ENCODE measurements at places on chromosomes 5 and 9.
A peak's percentile ranks its signal among the peaks of the same experiment; 100 is the strongest.

DNA sequence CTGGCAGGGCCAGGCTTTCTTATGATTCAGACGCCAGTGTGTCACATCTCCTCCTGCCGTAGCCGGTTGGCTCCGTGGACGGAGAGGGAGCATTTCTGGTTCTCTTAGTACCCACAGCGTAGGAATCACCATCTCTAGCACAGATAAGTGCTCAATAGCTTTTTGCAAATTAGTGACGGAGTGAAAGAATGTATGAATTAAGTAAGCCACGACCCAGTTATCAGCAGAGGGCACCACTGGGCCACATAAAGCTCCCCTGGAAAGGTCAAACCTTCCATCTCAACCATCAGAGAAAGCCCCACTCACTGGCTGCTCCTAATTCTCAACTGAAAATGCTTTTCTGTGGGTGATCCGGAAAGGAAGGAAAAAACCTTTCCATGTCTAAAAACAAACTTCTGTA lies 317.0 kb upstream of the ADCY2 start:
- no peak for DNase-seq

DNA sequence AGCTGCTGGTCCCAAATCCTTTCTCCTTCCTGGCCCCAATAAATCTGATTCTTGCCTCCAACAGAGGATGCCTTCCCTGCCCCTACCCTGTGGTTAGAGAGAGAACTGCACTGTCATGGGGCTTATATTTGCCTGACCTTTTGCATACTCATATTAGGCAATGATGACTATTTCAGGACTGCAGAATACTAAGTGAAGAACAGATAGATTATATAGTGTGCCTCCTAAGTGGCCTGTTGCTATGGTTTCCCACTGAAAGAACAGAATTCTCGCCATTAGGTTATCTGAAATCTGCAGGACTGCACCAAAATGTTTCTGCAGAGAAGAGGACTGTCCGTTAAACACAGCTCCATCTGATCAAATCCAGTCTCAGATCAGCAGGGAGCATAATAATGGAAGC lies 87.3 kb upstream of the CCNG1 start:
- DNase-seq, result no peak

GRCh38 chr9:14304259-14304658 lies 9.7 kb downstream of the NFIB start:
- no peak for DNase-seq

DNA sequence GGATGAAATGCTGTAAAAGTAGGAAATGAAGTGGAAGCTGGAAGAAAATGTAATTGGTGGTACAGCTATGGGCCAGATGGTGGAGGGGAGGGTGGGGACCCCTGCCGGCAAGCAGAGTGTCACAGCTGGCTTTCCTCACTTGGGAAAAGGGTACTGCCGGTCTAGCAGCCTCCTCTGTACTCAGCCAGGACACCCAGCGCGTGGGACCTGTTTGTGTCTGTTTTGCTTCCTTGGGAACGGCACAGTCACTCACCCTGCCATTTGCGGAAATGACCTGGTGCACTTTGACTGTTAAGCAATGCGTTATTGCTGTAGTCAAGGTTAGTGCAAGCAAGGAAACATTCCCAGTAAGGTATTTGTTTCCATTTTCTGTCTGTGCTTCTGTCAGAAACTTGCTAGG lies 10.1 kb downstream of the TMEM252 start:
- DNase-seq, result no peak

GRCh38 chr5:78569441-78569840 lies 79.1 kb downstream of the LHFPL2 start:
- DNase-seq, result no peak

- DNase-seq, result no peak
Observed at GRCh38 chr9:36470643-36471290, 70.7 kb upstream of the RNF38 start.

- DNase-seq, result no peak
Observed at GRCh38 chr5:139787257-139787567, 8.4 kb upstream of the PSD2 start.

DNA sequence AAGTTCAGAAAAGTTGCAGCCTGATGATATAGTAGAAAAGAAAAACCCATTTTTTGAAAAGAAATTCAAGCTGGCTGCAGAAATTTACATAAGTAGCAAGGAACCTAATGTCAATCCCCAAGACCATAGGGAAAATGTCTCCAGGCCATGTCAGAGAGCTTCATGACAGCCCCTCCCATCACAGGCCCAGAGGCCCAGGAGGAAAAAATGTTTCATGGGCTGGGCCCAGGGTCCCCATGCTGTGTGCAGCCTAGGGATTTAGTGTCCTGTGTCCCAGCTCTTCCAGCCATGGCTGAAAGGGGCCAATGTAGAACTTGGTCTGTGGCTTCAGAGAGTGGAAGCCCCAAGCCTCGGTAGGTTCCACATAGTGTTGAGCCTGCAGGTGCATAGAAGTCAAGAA lies 220.3 kb downstream of the CSNK1G3 start:
- no peak for DNase-seq

DNA sequence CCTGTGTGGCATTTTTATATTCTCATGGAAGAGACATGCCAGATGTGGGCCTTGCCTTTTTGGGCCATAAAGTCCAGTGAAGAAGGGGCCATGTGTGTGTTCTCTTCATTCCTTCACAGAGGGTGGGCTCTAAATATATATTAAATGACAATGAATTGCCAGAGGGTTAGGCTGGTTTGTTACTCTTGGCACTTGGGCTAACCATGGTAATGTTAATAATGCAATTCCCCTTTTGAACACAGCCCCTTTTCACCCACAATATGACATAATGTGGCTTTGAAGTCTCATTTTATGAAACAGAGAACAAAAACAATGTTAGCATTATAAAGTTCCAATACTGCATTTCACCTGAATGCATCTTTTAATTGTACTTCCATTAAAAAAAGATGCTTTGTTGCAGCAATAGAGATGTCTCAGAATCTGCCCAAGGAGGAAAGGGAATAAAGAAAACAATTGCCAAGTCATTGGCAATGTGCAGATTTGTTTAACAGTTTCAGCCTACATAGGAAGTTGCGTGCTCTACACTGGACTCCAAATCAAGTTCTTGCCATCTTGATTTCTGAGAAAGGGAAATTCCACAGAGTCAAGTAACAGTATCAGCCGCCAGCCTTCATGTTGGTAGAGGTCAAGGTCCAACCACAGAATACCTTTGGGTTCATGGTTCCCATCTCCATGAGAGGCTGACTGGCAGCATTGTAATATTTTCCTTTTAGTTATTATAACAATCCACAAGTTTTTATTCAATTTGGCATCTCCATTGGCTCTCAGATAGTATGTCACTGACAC lies 141.9 kb downstream of the SLC12A2 start:
- DNase-seq, result no peak

DNA sequence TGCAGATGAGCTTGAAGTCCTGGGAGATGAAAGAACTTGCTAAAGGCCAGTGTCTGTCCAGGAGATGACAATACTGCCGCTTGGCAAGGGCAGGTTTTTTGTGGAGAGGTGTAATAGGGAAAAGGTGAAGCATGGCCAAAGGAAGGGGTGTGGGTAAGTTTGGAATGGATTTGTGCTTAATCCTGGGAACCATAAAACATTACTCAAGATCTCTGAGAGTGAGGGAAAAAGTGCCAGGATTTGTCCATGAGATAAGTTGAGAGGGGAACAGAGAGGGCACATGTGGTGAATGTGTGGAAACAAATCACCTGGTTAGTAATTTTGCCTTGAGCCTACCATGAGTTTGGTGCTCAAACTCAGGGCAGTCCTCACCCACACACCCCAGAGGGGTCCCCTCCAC lies 108.8 kb upstream of the CD180 start:
- DNase-seq, result no peak

- DNase-seq, result no peak
Observed at GRCh38 chr5:96663608-96664007, 1.4 kb downstream of the CAST start.

- peak; percentile 68 for DNase-seq
Observed at GRCh38 chr5:181215997-181216989, 6.8 kb upstream of the TRIM41 start.

DNA sequence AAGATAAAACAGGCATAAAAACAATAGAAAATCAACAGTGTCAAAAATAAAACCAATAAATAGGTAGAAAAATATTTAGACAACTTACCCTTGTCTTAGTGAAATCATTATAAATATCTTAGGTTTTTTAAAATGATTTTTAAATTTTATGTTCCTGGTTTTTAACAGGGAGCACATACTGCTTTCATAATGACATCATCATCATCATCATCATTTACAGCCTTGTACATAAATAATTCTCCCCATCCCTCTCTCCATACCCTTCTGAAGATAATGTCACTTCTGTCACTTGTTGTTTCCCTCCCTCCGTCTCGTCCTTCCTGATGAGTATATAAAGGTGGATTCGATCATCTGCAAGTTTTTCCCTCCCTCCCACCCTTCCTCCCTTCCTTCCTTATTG lies 56.6 kb downstream of the CDH9 start:
- DNase-seq, result no peak

DNA sequence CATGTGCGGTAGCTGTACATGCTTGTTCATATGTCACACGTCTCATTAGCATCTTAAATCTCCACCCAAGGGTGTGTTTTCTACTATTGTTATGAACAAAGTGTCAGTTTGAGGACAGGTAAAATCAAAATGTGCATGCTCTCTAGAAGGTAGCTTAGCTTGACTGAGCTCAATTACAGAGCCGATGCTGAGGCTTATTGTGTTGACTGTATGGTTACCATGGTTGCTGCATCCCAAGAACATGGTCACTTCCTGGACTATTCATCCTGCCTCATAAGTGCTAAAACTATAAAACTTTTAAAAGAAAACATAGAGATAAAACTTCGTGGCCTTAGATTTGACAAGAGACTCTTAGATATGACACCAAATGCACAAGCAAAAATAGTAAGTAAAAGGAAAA lies 426.1 kb upstream of the CTNND2 start:
- no peak for DNase-seq

- no peak for DNase-seq
Observed at GRCh38 chr5:81782811-81783210, 31.9 kb upstream of the SSBP2 start.

DNA sequence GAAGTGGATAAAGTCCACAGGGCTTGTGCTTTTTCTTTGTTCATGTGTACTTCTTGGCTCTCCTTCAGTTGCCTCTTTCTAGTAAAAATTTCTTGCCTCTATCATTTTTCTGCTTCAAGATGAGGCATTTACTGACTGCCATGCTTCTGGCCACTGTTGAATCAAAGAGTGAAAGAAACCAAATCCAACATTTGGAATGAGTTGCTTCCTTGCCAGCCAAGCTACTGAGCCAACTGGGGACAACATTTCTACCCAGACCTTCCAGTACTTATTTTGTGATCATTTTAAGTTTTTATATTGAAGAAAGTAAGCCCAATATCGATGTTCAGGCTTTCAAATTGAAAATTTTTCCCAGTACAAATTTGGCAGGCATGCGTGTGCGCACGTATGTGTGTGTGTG lies 73.2 kb downstream of the SNCAIP start:
- no peak for DNase-seq

GRCh38 chr9:121331549-121331948 lies 38.5 kb downstream of the STOM start:
- DNase-seq, result no peak
